ENCODE measurements at places on chromosomes 7 and 10.

DNA sequence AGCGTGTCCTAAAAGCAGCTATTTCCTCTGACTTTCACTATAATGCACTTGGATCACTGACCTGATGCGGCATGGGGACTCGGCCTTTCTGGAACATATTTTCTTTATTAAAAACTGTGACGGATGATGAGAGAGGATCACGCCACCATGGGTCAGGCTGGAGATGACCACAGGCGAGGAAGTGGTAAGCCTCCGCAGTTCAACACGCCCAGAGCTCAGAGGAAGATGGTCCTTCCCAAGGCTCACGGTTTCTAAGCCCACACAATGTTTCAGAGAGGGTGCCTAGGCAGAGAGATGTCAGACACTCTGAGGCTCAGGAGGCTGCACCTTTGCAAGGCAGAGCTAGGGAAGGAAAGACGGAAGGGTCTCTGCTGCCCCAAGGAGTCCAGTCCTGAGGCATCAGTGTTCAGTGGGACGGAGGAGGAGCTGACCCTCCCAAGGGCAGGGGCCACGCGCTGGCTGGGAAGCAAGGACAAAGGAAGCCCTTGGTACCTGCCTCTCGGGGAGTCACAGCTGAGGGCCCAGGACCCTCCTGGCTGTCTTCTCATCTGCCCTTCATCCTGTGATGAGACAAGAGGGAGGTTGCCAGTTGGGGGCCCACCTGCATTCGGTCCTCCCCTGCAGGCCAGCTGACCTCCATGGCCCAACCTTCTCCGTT, 9.5 kb downstream of the CHST15 start:
- no peak for DNase-seq

GRCh38 chr7:83119026-83119382, 43.7 kb downstream of the PCLO start:
- DNase-seq, result no peak

GRCh38 chr10:112362833-112363232, 11.1 kb upstream of the ACSL5 start:
- DNase-seq, result no peak

- no peak for DNase-seq
These were observed 6.4 kb upstream of the ENTPD7 start for GRCh38 chr10:99652800-99653390.

DNA sequence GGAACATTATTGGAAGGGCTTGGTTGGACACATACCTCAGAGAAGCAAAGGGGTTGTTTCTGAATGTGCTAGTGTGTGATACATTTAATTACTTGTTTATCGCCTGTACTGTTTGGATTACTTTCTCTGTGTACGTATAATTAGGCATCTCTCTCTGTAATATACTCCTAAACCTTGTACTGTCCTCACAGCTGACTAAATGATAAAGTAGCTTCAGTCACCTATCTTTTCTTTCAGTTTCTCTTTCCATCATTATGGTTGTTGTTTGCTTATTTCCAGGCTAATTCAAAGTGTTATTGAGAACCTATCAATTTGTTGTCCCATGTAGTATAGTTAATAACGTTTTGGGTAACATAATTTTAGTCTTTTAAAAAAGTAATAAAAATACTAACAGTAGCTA, 34.0 kb downstream of the MXI1 start:
- DNase-seq, result no peak
